ENCODE measurements at places on chromosomes 11 and 22. TPM values are rescaled to one million over a fixed set of nuclear protein-coding genes. Genes with fewer than 3 reads are reported as not detected.
A peak's percentile ranks its signal among the peaks of the same experiment; 100 is the strongest.

The SBF1 gene
- 36.3 TPM for polyA plus RNA-seq

The SYTL2 gene
- 1.4 TPM for polyA plus RNA-seq

The PLAAT5 gene
- polyA plus RNA-seq = not detected

The TNNI2 gene
- polyA plus RNA-seq = not detected

The P4HA3 gene
- polyA plus RNA-seq = 34.1 TPM

The KRTAP5-11 gene
- polyA plus RNA-seq = not detected

The KRTAP5-1 gene
- polyA plus RNA-seq = not detected

- no peaks in the 10 kb centered on the region for H3K27me3 ChIP-seq
- H3K27ac ChIP-seq = no peak overlapping the region
- DNase-seq = no peak
These were observed 1104.4 kb upstream of the CCDC90B start for GRCh38 chr11:84390441-84391078.

DNA sequence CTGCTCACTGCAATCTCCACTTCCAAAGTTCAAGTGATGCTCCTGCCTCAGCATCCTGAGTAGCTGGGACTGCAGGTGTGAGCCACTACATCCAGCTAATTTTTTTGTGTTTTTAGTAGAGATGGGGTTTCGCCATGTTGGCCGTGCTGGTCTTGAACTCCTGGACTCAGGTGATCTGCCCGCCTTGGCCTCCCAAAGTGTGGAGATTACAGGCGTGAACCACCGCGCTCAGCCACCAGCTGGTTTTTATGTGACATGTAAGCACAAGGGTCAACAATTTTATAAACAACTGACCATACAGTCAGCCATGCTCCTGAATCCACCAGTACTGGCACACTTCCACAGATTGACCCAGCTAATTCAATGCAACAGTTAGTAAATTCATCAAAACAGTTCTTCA lies 526.3 kb upstream of the LRRC4C start:
- no peak for DNase-seq
- H3K4me1 ChIP-seq = no peaks in the 10 kb centered on the region
- H3K27me3 ChIP-seq = no peaks in the 10 kb centered on the region
- no peak overlapping the region for H3K27ac ChIP-seq
- H3K36me3 ChIP-seq = no peaks in the 10 kb centered on the region

DNA sequence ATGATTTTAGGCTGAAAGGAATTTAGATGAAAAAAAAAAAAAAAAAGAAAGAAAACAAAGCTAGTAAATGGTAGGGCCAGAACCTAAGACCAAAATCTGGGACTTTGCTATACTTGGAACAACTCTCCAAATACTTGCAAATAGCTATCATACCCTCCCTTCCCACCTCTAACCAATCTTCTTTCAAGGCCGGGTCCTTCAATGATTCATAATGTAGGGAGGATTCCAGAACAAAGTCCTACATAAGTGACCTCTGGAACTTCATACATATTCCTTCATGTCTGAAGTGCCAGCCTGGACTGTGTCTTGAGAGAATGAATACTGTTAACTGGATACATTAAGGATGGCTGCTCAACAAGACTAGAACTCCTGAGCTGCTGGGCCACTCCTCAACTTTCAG lies 9.9 kb downstream of the STK33 start:
- peaks cover 2% of the 10 kb centered on the region for H3K27me3 ChIP-seq
- H3K27ac ChIP-seq = no peak overlapping the region
- DNase-seq = no peak
- no peaks in the 10 kb centered on the region for H3K4me1 ChIP-seq
- H3K36me3 ChIP-seq = no peaks in the 10 kb centered on the region

GRCh38 chr11:132452616-132453015 lies 1079.7 kb downstream of the OPCML start:
- H3K27ac ChIP-seq = no peak overlapping the region
- no peaks in the 10 kb centered on the region for H3K4me1 ChIP-seq
- DNase-seq = no peak
- H3K4me3 ChIP-seq = no peak overlapping the region

GRCh38 chr11:111001986-111002611 lies 243.4 kb upstream of the POU2AF2 start:
- DNase-seq = peak; percentile 7
- H3K36me3 ChIP-seq = no peaks in the 10 kb centered on the region
- no peak overlapping the region for H3K27ac ChIP-seq
- H3K4me3 ChIP-seq = no peak overlapping the region
- H3K4me1 ChIP-seq = no peaks in the 10 kb centered on the region
